Renal pelvis (tissue), 12 donors: ENCODE measurements at places on chromosomes 11 and 22. TPM values are rescaled to one million over a fixed set of nuclear protein-coding genes. Genes with fewer than 3 reads are reported as not detected.

Gene NFRKB
- polyA plus RNA-seq = 55.6 TPM

Gene B3GAT1
- polyA plus RNA-seq = 6.4 TPM

Gene ARAP1
- 82.0 TPM for polyA plus RNA-seq

Gene NCAM1
- 64.4 TPM for polyA plus RNA-seq

Gene RTN4RL2
- polyA plus RNA-seq = 3.8 TPM

Gene OR10W1
- polyA plus RNA-seq = not detected

Gene APOBEC3B
- 6.8 TPM for polyA plus RNA-seq

Gene ABCG4
- polyA plus RNA-seq = 0.70 TPM

Gene SCGB1D4
- polyA plus RNA-seq = not detected

Gene CCDC188
- 2.1 TPM for polyA plus RNA-seq
